AG04450 (cell line): ENCODE measurements at places on chromosomes 5 and 9. TPM values are rescaled to one million over a fixed set of nuclear protein-coding genes. Genes with fewer than 3 reads are reported as not detected.

DNA sequence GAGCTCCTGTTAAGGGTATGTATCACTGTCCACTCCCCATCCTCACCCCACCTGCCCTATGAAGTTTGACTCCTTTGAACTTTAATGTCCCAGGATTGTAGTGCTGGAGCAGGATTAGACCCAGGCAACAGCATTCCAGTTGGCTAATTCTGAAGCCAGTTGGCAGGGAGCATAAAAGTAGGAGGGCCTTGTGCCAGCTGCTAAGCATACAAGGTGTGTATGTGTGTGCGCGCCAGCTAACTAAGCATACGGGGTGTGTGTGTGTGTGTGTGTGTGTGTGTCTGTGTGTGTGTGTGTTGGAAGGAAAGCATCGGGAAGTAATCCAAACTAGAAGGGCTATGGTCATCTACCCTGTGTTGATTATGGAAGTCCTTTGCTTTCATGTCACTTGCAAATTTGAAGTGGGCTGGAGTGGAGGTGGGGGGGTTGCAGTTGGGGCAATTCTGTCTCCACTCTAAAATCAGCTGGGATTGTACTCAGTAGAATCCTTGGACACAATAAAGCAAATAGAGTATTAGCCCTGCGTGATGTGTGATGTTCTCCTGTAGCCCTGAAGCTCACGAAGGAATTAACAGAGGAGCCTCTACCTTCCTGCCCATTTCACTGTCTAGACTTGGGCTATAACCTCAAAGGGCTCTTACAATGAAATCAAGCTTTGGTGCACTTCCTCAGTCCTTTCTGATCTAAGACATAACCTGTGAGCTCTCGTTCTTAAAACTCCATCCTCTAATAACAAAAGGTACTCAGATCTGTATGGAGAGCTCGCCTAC, 26.9 kb downstream of the HMGCR start:
- DNase-seq = no peak

The GCNT4 gene
- 0.69 and 0.77 TPM in 2 replicates for polyA plus RNA-seq

The ZNF169 gene
- 2.3 and 2.4 TPM in 2 replicates for polyA plus RNA-seq

DNA sequence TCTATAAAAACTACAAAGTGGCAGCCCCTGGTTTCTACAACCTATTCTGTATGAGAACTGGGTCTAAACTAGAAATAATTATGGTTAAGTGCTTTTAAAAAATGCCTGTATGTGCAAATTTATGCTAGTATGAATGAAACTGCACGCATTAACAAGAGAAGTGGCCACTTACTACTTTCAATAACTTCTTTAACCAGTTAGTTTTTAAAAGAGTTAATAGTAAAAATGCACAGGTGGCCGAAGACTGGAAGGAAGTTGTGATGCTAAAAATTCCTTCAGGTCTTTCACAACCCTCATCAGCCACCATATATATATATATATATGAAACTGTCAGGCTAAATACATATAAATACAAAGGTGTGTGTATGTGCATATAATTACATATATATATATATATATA, 36.8 kb downstream of the SHISAL2B start:
- no peak for DNase-seq

The PKN3 gene
- polyA plus RNA-seq = 1.7 and 2.2 TPM in 2 replicates

DNA sequence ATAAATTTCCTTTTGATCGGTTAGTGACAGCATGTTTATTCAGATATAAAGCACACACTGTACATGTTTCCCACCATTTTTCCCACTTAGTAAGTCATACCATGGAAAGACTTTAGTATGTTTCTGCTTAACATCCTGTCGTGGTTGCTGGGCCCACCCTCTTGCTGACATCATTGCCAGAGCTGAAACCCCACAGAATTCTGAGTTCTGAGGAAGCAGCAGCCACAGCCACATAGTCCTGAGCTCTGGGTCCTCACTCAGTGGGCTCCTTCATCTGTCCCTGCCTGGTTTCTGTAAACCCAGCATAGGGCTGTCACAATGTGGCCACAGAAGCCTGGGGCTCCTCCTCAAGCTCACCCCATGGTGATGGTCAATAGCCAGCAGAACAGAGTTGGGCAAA, 441.5 kb downstream of the ENC1 start:
- DNase-seq = no peak

DNA sequence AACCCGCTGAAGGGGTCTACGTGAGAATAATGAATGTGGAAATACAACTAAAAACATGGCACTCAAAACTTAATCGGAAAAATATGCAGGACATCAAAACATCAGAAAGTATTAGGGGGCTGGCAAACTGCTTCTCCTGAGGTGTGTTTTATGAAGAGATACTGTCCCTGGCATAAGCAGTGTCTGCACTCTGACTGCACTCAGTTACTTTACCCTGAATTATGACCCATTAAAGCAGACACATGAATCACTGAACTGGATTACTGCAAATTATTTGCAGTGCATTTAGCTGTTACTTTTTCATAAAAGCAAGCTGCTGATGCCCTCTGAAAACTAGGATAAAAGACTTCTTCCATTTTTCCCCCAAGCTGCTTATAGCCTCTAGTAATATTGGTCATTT, 164.9 kb downstream of the AP3B1 start:
- no peak for DNase-seq

- no peak for DNase-seq
These were observed 87.9 kb downstream of the KCNT1 start for GRCh38 chr9:135789838-135790291.

DNA sequence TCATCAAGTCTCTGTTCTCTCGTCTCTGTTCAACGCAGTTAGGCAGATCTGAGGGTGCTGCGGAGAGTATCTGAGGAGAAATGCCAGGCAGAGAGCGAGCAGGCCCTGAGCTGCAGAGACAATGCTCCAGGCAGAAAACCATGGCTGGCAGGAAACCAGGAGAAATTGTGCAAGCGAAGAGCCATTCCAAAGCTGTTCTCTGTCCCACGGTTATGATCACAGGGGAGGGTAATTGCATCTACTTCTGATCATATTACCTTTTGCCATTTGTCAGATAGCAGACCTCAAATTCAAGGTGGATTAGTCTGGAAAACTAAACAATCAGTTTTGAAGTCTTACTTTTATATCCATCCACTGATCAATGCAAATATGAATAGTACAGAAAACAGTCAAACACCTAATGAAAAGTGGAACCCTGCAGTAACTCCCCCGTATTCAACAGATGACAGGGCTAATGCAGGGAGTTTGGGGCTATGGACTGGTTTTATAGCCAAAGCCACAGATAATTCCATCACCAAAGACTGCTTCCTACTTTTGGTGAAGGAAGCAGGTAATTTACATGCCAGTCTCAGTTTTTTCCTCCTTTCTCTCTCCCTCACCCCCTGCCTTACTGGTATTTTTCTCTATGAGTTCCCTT, 228.0 kb downstream of the DCP2 start:
- no peak for DNase-seq

DNA sequence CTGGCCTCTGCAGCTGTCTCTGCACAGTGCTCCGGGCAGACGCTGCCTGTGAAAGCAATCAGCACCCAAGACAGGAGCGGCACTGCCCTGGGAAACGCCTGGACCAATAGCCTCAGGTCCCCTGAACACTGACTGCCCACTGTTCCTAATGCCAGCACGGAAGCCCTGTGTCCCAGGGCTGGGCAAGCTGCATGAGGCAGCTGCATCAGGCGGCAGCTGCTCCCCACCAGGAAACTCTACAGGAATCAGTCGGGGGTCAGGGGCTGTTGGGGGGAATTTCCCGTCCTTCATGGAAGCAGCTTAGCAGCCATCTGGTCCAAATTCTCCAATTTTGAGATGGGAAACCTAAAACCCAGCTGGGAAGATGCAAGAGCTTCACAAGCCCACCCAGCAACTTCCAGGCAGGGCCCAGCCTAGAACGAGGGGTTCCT, 118.6 kb downstream of the VAV2 start:
- no peak for DNase-seq
